Stimulated activated CD4-positive, alpha-beta T cell treated with anti-CD3 and anti-CD28 coated beads, TNF-alpha, amount 100 ng/mL, for 1 hour (primary cell): ENCODE measurements at places on chromosomes 7 and 10.

GRCh38 chr10:37057261-37057660 lies 68.1 kb upstream of the ANKRD30A start:
- DNase-seq = no peak

DNA sequence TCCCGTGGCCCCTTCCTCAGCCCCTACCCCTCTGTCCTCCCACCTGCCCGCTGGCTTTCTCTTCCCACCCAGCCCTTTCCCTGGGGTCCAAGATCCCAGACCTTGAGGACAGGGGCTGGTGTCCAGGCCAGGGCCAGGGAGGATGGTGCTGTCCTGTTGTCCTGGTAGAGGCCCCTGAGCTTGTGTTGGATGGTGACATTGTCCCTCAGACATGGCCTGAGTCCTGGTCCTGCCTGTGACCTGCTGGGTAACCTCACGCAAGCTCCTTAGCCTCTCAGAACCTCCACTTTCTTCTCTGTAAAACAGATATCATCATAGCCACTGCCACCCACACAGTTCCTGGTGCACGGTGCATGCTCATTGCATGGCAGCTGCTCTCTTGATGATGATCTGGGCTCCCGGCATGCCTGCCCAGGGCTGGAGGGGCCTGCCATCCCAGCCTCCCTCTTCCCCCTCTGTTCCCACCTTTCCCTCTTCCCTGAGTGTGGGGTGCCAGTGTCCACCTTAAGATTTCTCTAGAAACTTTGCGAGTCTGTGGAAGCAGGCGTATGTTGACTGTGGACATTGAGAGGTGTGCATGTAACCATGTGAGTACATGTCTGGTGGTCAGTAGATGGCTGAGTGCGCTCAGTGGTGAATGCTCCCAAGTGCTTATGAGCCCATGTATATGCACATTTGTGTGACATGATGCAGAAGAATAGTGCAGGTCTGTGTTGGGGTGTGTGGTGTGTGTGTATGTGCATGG lies 60.4 kb downstream of the NEURL1 start:
- no peak for DNase-seq

DNA sequence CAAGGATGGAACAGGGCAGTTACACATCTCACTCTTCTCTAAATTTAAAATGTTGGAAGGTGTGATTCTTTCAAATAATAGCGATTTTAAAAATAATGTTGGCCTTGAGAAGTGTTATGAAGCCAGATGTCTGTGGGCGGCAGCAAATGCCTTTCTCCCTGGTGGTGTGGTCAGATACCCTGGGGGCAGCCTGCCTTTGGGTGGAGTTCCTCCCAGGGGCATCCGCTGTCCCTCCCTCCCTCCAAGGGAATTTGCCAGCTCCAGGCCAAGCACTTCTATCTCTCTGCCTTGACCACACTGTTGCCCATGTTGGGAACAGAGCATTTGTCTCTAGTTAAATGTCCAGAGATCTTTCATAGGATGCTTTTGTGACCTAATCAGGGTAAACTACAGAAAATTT lies 121.4 kb downstream of the POU6F2 start:
- no peak for DNase-seq

DNA sequence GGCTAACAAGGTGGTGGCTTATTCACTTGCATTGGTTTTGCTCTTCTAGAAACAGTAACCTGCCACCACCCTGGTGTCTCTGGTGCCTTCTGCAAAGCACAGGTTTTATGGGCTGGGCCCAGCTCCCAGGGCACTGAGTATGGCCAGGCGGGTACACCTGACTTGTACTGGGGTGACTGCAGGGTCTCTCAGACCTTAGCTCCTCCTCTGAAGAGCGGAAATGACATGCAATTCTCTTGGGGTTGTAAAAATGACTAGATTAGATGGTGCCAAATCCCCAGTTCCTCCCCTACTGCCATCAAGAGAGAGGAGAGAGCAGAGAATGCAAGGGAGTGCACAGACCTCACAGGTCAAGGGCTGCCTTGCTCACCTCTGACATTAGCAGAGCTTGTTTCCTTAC lies 14.7 kb downstream of the ESYT2 start:
- no peak for DNase-seq

- DNase-seq = no peak
These were observed 93.2 kb downstream of the ADK start for GRCh38 chr10:74244097-74244685.

DNA sequence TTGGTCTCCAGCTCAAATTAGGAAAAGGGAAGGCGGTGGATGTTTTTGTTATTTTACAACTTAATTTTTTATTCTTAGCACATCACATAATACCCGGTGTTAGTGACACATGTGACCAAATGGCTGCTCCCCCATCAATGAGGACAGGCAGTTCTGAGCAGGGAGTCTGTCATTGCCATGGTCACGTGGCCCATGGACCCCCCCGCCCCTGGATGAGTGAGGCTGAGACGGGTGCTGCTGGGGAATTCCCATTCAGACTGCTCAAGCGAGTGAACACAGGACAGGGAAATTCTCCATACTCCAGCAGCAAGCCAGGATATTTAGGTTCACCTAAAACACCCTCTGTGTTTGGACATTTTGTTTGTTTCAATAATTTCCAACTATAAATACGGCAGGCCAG lies 34.7 kb upstream of the SLC35B4 start:
- DNase-seq = no peak

DNA sequence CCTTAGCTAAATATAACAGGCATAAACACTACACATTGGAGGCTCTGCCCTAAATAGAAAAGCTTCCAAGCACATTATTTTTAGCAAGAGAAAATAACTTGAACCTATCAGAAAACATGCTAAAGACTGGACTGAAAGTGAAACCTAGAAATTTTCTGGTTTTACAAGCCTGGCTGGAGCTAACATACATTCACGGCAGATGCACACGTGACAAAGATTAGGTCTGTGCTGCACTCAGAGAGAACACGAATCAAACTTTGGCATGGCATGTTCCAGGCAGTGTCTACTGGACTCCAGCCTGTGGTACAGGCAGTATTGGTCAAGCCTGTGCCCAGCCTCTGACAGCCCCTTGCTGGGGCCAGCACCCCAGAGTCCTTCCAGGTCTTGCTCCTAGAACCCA lies 94.1 kb upstream of the PCBD1 start:
- no peak for DNase-seq

DNA sequence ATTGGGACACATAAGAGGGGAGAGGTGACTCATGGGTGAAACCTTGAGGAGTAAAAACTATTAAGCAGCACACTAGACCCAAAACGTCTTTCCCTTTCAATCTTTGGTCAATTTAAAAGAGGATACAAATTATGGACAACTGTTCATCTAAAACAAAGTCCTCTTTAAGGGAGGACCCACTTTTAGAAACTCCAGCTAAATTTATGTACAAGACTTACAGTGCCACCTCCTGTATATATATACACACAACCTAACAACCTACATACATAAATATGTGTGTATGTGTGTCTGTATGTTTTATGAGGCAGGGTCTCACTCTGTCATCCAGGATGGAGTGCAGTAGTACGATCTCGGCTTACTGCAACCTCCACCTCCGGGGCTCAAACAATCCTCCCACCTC lies 18.1 kb upstream of the ZC3HAV1 start:
- no peak for DNase-seq

DNA sequence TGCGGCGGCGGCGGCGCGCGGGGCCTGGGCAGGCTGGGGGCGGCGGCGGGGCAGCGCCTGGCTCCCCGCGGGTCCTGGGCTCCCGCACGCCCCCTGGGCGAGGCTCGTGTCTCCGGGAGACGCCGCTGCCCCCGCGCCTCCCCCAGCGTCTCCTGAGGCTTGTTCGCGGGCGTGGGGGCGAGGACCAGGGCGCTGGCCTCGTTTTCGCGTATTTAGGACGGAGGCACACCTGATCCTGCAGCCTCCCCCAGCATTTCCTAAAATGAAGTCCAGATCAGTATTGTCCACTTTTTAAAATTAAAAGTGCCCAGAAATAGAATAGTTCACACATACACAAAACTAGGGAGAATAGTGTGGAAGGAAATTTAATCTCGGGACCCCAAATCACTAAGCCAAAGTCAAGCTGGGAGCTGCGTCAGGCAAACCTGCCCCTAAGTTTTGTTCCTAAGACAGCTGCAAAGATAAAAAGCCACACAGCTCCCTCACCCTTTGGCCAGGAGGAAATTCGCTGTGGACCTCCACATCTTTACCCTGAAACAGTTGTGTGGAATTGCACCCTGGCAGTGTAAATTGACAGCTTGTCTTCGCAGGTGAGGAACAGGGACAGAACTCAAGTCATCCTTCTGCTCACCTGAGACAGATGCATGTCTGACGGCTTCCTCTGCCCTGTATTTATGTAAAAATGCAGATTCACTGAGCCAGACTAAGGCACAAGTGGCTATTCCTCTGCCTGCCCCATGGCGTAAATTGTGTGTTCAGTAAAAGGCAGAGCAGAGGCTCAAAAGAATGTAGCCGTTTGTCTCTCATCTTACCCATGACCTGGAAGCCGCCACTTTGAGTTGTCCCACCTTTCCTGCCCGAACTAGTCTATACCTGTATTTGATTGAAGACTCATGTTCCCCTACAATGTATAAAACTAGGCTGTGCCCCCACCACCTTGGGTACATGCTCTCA lies 740 bp downstream of the GALNT11 start:
- DNase-seq = no peak

GRCh38 chr10:61812052-61812721 lies 89.3 kb upstream of the ARID5B start:
- no peak for DNase-seq

GRCh38 chr10:121838149-121838548 lies 89.7 kb downstream of the ATE1 start:
- no peak for DNase-seq

DNA sequence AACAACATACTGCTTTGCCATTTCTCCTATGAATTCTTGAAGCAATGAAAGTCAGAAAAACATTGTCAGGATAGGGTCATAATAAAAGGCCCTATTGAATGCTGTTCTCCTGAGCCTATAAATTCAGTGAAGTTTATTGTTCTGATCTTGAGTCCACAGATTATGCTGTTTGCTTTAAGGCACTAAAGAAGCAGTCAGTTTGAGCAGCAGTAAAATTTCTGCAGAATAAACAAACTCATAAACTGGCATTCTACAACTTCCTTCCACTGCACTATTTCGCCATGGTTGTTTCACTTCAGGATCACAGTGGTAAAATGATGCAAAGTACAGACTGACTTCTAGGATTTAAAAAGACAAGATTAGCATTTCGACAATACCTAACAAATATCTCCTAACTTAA lies 503.2 kb downstream of the SH2D4B start:
- DNase-seq = no peak

- DNase-seq = no peak
These were observed 55.2 kb upstream of the DKK1 start for GRCh38 chr10:52258799-52259425.

- no peak for DNase-seq
These were observed 291.6 kb upstream of the CELF2 start for GRCh38 chr10:10726101-10726500.

GRCh38 chr10:66167816-66168215 lies 758.0 kb upstream of the LRRTM3 start:
- no peak for DNase-seq

DNA sequence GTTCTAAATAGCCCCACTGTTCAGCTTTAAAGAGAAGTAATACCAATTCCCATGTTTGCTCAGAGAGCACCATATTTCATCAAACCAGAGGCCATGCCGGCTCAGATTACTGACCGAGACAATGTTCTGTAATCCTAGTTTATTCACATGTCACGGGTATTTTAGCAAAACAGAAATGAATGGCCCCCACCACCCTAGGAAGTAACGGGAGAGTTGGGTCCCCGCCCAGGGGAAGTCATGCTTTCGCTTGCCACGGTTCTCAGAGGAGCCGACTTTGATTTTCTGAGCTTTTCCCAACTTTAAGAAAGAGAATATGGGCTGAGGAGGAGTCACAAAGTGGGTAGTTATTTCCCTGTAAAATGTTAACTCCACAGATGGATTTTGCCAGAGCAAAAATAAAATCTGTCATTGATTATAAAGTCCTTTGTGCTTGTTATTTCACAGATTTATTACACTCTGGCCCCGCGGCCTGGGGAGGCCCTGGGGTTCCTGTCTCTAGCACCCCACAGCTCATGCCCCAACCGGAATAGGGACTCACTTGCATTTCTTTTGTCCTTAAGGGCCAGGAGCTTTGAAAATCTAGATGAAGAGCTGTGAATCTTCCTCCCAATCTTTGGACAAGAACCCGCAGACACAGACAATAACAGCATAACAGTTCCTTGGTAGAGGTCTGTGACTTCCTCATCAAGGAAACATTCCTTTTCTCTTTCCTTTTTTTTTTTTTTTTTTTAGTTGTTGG lies 3.7 kb upstream of the GDF10 start:
- no peak for DNase-seq

GRCh38 chr7:44769376-44769775 lies 20.7 kb downstream of the ZMIZ2 start:
- no peak for DNase-seq
